ENCODE measurements at places on chromosomes 13 and 19. TPM values are rescaled to one million over a fixed set of nuclear protein-coding genes. Genes with fewer than 3 reads are reported as not detected.

ZNF100 gene
- 12.4 TPM for total RNA-seq

KLK12 gene
- total RNA-seq: not detected

SHISA2 gene
- total RNA-seq: 5.5 TPM

IFNL1 gene
- not detected for total RNA-seq

ZNF570 gene
- 5.5 TPM for total RNA-seq

PGLYRP1 gene
- total RNA-seq: not detected

ARRDC5 gene
- total RNA-seq: not detected

ZNF625 gene
- total RNA-seq: 13.3 TPM

LGI4 gene
- not detected for total RNA-seq

RAX2 gene
- total RNA-seq: not detected

OR4F17 gene
- total RNA-seq: not detected

SKA3 gene
- total RNA-seq: 46.0 TPM

PSG6 gene
- not detected for total RNA-seq

LIM2 gene
- not detected for total RNA-seq

SARS2 gene
- total RNA-seq: 24.6 TPM

GNA15 gene
- 0.07 TPM for total RNA-seq

LAIR1 gene
- not detected for total RNA-seq

SHISA7 gene
- total RNA-seq: not detected

ATP11A gene
- 35.1 TPM for total RNA-seq

NXNL1 gene
- total RNA-seq: not detected

NCAN gene
- total RNA-seq: not detected

FFAR1 gene
- not detected for total RNA-seq

Measured in thoracic aorta endothelial cell (primary cell).